ENCODE measurements at places on chromosomes 16 and 17.

DNA sequence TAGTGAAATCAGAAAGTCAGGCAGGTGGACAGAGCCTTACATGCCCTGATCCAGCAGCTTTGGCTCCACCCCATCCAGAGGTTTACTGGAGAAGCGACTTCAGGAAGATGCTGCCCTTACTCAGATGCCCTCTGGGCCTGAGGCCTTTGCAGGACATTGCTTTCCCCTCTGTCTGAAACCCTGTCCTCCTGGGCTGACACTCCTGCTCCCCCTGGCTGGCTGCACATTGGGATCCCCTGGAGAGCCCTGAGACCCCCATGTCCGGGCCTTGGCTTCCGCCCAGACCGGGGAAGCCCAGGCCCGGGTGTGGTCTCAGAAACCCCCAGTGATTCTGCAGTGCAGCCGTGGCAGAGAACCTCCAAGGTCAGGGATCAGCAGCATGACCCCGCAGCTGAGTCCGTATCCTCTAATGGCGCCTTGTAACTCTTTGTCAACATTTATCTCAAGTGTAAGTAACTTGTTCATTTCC, 36.6 kb downstream of the BCO1 start:
- no peak for DNase-seq

DNA sequence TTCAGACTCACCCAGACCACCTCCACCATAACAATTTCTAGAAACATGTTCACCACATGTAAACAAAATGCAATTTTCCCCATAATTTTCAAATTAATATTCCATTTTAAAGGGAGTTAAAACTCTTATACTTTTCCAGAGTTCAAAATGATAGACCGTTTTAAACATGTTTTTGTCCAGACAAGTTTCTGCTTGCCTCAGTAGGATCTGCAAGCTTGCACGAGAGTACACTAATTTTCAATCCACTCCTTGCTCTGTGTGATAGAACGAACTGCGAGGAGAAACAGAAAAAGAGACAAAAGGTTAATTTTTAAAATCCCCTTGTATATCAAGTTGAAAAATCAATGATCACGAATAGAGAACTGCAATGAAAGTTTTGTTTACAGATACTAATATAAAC, 7.1 kb downstream of the FAHD1 start:
- DNase-seq = no peak

DNA sequence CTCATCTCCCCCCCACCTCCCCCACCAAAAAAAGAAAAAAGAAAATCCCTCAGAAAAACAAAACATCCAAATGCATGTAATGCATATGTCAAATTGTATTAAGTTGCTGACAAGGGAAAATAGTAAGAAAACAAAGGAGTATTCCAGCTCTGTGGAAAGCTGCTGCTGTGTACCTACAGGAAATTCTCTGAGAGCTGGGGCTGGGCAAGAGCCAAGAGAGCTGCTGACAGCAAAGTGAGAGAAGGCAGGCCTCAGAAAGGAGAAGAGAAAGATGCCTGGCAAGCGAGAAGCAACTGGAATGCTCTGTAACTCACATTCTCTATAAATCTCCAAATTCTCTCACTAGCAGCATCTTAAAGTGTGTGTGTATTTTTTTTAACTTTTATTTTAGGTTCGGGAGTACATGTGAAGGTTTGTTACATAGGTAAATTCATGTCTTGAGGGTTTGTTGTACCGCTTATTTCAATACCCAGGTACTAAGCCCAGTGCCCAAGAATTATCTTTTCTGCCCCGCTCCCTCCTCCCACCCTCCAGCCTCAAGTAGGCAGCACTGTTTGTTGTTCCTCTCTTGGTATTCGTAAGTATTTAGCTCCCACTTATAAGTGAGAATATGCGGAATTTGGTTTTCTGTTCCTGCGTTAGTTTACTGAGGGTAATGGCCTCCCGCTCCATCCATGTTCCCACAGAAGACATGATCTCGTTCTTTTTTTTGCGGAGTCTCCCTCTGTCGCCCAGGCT, 24.4 kb downstream of the CNTROB start:
- no peak for DNase-seq

DNA sequence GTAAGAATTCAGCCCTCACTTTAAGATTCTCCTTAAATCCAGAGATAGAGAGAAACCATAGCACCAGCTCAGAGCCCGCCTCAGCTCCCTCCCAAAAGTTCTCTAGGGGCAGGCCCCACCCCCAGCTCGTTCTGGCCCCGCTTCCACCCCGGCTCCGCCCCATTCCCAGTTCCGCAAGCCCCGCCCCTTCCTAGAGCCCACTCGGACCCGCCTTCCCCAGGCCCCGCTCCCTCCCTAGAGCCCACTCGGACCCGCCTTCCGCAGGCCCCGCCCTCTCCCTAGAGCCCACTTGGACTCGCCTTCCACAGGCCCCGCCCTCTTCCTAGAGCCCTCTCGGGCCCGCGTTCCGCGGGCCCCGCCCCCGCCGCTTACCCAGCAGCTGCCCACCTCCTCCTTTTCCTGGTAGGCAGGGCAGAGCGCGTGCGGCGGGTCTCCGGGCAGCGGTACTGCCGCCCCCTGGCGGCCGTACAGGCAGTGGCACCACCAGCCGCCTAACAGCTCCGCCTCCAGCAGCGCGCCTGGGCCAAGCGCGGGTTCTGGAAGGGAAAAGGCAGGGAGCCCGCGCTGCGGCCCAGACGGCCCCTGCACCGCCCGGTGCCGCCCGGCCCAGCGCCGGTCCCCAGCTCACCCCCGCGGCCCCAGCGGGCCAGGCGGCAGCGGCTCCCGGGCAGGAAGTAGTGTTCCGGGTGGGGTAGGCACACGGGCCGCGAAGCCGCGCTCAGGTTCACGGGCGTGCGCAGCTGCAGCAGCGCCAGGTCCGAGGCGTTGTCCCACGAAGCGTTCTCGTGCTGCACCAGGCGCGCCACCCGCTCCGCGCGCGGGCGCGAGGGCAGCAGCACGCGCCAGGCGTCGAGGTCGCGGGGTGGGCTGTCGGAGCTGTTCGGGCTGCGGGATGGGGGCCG, 6.8 kb upstream of the PRSS8 start:
- DNase-seq = peak; percentile 99

GRCh38 chr17:62703261-62703775, 75.8 kb downstream of the MRC2 start:
- DNase-seq = peak; percentile 30

GRCh38 chr17:42608305-42609181, 631 bp downstream of the RETREG3 start:
- DNase-seq = no peak

DNA sequence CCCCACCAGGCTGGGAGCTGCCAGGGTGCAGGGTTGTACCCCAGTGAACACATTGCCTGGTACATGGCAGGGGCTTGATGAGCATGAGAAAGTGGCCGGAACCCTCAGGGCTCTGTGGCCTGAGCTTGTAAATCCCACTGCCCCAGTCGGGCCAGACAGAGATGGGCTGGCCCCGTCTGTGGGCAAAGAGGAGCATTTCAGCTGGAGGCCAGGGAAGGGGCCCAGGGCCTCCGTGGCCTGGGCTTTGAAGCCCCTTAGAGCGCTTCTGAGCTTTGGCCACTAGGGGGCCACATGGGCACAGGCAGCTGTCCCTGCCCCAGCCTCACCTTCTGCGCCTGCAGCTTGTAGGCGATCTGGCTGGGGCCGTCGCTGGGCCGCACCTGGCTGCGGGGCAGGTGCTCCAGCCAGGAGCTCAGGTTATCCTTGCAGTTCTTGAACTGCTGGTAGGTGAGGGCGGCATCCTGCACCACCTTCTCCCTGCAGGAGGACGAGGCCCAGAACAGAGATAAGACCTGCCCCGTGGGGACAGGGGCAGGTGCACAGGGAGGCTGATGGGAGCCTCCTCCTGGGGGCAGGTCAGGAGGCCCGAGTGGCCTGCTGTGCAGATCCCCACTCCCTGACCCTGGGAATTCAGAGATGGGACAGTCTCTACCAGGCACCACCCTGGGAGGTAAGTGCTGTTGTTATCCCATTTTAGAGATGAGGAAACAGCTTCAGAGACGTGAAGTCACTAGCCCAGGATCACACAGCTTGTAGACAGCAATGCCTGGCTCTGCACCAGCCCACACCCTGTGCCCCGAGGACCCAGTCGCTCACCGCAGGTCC, 12.8 kb downstream of the EVPL start:
- peak; percentile 84 for DNase-seq

DNA sequence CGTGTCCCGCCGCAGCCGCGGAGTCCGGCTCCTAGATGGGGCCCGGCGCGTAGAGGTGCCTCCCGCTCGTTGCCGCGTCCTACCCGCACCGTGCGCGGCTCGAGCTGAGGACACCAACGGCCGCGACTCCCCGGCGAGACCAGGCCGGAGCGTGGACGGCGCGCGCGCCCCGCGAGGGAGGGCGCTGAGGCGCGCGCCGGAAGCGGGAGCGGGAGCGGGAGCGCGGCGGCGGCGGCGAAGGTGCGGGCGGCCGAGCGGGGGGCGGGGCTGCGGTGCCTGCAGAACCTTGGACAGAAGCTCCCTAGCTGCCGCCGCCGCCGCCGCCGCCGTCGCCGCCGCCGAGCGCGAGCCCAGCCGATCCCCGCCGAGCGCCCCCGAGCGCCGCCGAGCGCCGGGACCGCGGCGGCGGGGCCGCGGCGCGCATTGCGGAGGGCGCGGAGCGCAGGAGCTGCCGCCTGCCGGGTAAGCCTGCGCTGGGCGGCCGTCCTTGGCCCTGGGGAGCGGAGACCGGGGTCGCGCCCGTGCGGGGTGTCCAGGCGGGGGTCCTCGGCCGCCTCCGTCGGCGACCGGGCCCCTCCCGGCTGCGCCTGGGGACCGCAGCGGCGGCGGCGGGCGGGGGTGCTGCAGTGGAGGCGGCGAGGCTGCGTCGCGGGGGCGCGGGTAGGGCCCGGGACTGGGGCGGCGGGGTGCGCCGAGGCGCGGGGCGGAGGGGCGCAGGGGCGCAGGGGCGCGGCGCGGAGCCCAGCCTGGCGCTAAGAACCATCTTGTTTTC, at the start of gene CDK5R1:
TSS of gene CDK5R1 (plus strand) at position 293 of the 772 bp plus-strand sequence. CDS start 628 bp downstream, outside the sequence.
- DNase-seq = peak; percentile 78
